ENCODE measurements at places on chromosomes 13 and 19.

DNA sequence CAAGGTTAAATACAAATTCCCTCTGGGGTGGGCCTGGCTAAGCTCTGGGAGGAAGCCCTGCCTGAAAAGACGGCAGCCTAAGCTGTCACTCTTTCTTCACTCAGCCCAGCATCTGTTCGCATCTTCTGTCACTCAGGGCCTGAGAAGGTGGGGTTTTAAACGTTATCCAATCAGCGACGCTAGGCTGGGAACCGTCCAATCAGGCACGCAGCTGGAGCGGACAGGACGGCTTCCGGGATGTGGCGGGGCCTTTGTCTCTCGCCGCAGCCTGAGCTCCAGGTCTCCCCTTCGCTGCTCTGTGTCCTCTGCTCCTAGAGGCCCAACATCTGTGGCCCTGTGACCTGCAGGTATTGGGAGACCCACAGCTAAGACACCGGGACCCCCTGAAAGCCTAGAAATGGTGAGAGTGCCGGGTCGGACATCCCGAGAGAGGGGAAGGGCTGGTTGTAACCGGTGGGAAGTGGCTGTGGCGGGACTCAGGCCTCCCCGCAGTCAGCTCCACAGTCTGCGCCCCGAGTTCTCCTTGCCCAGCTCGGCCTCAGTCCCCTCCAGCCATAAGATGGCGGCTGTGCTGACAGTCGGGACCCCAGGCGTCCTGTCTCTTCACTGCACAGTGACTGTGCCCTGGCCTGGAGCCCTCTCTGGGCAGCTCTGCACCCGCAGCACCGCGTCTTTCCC lies at the start of gene ZNF431:
Gene ZNF431 (plus strand): TSS at position 254 of the 678 bp plus-strand sequence. CDS start 144 bp downstream, at position 398.
- peak; percentile 65 for DNase-seq

GRCh38 chr19:33722456-33723239 lies 74.0 kb upstream of the KCTD15 start:
- no peak for DNase-seq

DNA sequence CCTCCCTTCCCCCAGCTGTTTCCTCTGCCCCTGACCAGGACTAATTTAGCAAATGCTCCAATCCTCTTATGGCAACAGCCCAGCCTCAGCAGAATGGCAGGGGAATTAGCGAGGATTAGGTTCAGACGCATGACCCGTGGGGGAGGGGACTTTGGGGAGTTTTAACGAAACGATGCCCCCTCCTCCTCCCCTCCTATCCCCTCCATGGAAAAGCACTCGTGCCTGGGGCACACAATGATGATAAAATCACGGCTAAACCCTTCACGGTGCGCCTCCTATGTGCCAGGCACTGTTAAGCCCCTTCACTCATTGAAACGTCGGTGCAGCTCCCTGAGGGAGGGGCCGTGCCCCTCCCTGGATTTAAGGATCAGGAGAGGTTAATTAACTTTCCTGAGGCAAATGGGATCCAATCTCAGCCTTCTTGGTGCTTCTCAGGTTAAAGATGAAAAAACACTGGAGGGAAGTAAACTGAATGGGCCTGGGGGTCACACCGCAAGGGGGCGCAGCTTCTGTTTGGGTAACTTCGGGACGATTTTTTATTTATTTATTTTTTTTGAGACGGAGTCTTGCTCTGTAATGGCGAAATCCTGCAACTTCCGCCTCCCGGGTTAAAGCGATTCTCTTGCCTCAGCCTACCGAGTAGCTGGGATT lies 10.1 kb upstream of the TPRX2 start:
- DNase-seq, result no peak

DNA sequence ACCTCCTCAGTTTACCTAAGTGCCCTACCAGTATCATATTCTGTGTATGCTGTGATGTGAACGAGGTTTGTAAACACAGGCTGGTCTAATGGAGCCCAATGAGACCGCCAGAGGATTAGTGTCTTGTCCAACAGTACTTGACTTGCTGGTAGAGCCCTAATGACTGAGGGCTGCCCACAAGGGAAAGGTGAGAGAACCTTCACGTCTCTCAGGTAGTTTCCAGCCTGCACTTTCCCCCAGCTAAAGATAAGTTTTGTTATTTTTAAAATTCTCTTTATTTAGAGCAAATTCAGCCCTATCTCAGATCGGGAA lies 498 bp upstream of the RBM26 start:
- DNase-seq, result no peak

DNA sequence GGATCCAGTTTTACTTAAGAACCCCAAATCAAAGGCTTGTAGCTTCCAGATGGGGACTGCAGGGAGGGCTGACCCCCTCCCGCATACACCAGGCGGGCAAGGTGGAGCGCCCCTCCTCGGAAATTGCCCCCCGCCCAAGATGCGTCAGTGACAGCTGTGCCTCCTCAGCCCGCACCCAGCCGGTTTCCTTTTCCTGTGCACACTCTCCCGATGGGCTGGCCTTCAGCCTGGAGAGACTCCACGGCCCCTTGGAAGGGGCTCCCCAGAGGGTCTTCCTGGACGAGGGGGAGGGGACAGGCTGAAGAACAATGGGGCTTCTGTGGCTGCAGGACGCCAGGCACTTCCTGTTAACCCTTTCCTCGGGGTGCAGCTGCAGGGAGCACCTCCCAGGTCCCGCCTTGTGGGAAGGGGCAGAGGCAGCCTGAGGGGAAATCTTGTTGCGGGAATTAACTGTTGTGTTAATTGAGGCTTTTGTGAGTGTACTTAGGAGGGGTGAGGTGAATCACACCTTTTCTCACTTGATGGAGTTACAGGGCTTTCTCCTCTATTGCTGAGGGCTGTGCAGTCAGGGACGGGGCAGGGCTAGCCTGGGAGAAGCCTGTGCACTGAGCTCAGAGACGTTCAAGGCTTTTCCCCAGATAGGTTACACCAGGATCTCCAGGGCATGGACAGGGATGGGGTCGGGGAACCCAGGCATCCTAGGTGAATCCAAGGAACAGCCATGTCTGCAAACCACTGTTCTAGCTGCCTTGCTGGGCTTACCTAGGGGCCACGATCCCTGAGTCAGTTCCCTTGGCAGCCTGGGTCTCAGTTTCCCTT lies 14.3 kb downstream of the IER2 start:
- DNase-seq, result no peak

DNA sequence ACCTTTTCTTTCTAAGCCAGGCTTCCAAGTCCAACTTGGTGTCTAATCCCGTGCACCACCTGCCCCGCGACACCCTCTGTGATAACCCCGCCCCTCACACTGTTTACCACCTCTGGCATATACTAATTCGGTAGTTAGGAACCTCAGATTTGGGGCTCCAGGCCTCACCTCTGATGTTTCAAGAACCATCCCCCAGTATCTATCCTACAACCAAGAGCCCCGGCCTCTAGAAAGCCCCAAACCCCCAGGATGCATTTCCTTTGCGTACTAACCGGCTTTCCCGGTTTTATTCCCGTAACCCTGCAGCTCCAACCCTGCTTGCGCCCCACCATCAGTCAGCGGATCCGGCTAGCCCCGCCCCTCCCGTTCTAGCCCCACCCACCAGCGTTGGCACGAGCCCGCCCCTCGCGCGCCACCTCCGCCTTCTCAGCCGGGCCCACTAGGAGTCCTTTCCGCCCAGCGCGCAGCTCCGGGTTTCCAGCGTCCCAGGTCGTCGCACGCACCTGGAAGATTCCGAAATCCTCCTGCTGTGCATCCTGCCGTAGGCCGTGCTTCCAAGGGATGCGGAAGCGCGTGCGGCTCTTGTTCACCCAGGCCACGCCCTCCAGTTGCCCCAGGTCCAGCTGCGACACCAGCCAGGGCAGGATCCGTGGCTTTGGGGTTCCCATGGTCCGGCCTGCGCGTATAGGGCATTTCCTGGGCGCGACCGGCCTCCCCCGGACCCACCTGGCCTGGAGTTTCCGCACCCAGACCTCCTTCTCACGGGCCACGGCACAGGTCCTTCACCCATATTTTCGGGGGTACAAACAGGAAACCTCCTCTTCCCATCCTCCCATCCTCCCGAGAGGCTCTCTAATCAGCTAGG lies 1.3 kb downstream of the IRF3 start:
- no peak for DNase-seq

DNA sequence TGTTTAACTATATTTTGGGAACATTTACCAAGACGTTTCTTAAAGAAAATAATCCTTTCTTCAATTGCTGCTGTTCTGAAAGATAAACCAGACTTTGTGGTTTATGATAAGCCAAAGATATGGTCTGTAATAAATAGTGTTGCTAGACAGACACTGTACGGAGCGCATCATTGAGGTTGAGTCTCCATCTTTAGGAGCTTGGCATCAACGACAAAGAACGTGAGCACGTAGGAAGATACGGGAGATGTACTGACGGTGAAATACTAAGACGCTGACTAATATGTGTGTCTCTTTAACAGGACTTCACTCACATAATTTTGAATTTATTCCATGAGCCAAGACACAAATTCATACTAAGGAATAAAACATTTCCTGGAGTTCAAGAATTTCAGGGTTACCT lies 16.2 kb downstream of the TEX29 start:
- DNase-seq, result peak; percentile 20

Data from non-pigmented ciliary epithelial cell (primary cell).